ENCODE measurements at places on chromosomes 7 and 10. TPM values are rescaled to one million over a fixed set of nuclear protein-coding genes. Genes with fewer than 3 reads are reported as not detected.

The UTF1 gene
- polyA plus RNA-seq = not detected

The SLF2 gene
- 12.8 TPM for polyA plus RNA-seq

The KNDC1 gene
- 1.8 TPM for polyA plus RNA-seq

The NACAD gene
- polyA plus RNA-seq = 1.0 TPM

The NPFFR1 gene
- polyA plus RNA-seq = not detected

The IFIT1B gene
- 0.05 TPM for polyA plus RNA-seq

The KCNMA1 gene
- polyA plus RNA-seq = 9.6 TPM

The GSTO2 gene
- 28.1 TPM for polyA plus RNA-seq

The SDK1 gene
- polyA plus RNA-seq = 15.1 TPM

The PRTFDC1 gene
- 6.1 TPM for polyA plus RNA-seq

The CALHM1 gene
- not detected for polyA plus RNA-seq

The CEP55 gene
- 0.30 TPM for polyA plus RNA-seq

The DIP2C gene
- 5.5 TPM for polyA plus RNA-seq

The SPDYE8 gene
- not detected for polyA plus RNA-seq

The EPO gene
- polyA plus RNA-seq = 5.9 TPM

The CYP2E1 gene
- polyA plus RNA-seq = 7.5 TPM

The ASZ1 gene
- not detected for polyA plus RNA-seq

The CREB5 gene
- polyA plus RNA-seq = 2.5 TPM

The CPN1 gene
- polyA plus RNA-seq = not detected

The ERV3-1 gene
- polyA plus RNA-seq = 4.2 TPM

The FRAT2 gene
- polyA plus RNA-seq = 4.3 TPM
